ENCODE measurements at places on chromosomes 2 and 18.

DNA sequence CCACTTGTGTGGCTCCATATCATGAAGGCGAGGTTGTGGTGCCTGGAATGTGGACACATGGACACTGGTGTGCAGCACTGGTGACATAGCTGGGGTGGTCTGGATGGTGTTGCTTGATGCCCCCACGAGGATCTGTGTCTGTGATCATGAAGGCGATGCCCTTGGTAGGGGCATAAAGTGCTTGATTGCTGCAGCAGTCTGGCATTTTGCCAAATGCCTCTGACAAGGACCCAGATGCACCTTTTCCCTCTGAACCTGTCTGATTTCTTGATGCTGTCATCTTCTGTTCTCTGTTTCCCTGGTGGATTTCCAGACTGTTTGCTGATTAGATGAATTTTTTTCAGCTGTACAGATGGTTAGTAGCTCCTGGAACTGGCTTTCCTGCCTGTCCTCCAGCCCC lies 752.0 kb upstream of the HS6ST1 start:
- peak; percentile 27 for DNase-seq

GRCh38 chr2:161118722-161119121 lies 41.5 kb upstream of the TANK start:
- DNase-seq = no peak

DNA sequence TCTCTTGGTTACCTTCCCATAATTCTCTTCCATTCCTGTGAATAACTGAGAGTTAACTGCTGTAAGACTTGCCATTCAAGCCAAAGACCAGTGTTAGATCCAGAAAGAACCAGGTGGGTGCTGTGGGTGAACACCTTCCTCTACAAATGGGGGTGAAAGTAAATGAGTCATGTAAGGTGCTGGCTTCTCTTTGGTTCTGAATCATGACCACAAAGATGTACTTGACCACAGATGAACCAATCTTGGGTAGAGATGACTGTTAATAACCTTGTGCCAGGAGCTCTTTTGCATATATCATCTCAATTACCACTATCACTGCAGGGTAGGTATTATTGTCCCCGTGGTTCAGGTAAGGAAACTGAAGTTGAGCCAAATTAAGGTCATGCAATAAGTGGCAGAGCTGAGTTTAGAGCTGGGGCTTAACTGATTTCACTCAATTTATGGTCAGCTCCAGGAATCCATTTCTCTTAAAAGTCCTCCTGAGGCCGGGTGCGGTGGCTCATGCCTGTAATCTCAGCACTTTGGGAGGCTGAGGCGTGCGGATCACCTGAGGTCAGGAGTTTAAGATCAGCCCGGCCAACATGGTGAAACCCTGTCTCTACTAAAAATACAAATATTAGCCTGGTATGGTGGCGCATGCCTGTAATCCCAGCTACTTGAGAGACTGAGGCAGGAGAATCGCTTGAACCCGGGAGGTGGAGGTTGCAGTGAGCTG lies 244.9 kb upstream of the CXCR4 start:
- DNase-seq = no peak

DNA sequence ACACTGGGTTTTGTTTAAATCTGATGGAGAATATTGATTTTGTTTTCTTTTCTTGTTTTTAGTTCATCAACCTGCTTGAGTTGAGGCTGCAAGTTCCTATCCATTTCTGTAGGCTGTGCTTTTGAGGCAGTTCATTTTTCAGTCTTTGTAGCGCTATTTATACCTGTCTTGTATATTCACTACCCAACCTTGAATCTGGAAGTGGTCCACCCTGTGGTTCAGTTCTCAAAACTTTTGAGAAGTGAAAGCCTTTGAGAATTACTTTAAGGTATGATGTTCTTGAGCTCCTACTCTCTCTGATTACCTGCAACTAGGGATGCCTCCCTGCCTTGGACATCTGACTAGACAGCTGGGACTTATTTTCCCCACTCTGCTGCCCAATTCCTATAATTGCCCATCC lies 53.5 kb upstream of the KCNE4 start:
- DNase-seq = no peak

- no peak for DNase-seq
These were observed 3.0 kb downstream of the FBXO41 start for GRCh38 chr2:73281244-73281643.

DNA sequence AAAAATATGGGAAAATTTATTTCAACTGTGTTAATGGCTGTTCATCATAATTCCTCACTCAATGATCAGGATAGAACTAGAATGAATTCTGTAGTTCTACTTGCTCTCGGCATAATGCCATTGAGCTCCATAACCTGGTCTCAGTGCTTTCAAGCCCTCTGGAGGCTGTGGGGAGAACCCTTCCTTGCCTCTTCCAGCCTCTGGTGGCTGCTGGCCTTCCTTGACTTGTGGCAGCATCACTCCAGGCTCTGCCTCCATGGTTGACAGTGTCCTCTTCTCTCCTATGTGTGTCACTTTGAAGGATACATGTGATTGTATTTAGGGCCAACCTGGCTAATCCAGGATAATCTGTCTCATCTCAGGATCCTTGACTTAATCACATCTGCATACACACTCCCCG lies 26.9 kb upstream of the CABYR start:
- DNase-seq = no peak

DNA sequence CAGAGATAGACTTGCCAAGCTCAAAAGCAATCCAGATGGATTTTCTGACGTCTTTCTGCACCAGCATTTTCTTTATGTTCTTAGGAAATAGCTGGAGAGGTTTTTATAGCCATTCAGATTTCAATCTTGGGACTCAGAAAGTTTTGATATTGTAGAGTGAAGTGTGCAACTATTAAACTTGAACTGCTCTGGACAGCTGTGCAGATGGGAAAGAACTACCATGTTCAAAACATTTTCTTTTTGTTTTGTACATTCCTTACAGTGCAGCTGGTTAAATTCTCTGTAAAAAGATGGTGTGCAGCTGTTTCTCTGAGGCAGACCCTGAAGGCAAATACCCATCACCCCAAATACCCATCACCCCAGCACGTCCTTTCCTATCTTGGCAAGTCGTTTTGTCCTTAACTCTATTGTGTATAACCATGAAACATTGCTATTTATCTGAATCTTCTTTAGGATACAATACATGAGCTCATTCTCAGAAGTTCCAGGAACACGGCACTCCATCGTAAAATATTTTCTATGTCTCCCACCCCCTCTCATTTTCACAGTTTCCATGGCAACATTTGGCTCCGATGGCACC lies 38.8 kb downstream of the AQP4 start:
- DNase-seq = no peak

- DNase-seq = no peak
These were observed 115.4 kb downstream of the ACTR3 start for GRCh38 chr2:114005110-114005783.

- DNase-seq = no peak
These were observed 186.1 kb upstream of the RAB12 start for GRCh38 chr18:8423051-8423557.

- DNase-seq = no peak
These were observed 99.8 kb downstream of the SEPTIN10 start for GRCh38 chr2:109513749-109514588.

DNA sequence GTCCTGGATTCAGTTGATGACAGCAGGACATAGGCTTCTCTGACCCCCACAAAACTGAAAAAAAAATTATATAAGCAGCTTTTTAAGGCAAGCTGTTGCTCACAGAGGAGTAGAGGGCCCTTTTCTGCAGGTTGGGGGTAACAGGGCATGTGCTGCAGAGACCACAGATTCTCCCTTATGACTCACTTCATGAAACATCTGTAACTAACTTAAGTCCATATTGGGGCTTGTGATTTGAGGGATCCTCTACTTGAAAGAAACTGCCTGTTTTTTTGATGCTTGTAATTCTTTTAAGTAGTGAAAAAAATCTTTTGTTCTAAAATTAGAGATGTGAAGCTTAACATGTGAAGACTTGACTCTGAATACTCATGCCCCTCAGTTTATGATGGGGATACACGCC lies 33.4 kb downstream of the XRCC5 start:
- no peak for DNase-seq

GRCh38 chr18:63195326-63196159 lies 124.0 kb downstream of the BCL2 start:
- no peak for DNase-seq

DNA sequence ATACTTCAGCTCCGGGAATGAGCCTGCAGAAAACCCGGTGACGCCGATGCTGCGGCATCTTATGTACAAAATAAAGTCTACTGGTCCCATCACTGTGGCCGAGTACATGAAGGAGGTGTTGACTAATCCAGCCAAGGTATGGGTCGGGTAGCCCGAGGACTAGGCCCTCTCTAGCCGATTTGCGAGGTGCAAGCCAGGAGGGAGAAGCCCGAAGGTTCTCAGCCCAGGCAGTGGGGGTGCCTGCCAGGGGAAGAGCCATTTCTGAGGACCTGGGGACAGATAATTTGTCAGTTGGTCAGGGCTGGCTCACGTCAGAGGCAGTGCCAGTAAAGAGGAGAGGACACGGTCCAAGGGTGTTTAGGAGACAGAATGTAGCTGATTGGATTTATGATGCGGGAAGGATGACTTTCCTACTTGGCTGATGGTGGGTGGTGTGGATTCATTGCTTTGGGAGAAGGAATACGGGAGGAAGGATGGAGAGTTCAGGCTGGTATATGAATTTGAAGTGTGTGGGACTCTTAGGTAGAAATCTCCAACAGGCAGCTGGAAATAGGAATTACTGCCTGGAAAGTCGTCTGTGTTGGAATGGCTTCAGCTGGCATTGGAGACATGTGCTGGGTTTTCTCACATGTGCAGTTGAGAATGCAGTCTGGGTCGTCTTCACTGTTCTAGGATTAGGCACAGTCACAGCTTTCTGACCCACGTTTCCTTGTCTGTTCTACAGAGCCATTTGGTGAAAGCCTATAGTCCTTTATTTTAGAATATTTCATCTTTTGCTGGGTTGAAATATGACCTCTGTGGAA lies 874 bp downstream of the NDUFAF7 start:
- DNase-seq = no peak

- DNase-seq = peak; percentile 79
These were observed 22.4 kb upstream of the RMP24 start for GRCh38 chr18:35949903-35950627.

DNA sequence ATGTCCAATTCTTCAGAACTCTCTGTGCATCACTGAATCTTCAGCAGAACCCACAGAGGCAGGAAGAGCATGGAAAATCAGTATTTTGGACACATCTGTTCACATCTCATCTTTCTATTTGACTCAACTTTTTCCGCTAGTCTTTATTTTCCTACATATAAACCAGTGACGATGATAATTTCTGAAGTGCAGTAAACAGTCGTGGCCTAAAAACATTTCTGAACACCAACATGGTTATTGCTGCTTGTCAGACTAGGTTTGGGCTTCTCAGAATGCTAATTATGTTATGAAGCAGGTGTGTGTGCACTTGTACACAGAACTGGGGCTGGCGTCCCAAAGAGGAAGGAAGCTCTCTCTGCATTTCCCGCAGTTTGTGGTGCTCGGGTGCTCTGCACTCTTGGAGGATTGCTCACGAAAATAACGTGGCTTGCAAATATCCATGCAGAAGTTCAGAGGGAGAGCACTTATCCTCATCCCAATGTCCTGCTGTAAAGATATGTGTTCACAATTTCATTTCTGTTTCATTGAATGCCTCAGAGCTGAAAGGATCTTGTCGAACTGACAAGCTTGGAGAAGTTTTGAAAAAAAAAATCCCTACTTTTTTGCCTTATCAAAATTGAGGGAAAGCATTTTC lies 50.8 kb downstream of the EDAR start:
- DNase-seq = no peak

DNA sequence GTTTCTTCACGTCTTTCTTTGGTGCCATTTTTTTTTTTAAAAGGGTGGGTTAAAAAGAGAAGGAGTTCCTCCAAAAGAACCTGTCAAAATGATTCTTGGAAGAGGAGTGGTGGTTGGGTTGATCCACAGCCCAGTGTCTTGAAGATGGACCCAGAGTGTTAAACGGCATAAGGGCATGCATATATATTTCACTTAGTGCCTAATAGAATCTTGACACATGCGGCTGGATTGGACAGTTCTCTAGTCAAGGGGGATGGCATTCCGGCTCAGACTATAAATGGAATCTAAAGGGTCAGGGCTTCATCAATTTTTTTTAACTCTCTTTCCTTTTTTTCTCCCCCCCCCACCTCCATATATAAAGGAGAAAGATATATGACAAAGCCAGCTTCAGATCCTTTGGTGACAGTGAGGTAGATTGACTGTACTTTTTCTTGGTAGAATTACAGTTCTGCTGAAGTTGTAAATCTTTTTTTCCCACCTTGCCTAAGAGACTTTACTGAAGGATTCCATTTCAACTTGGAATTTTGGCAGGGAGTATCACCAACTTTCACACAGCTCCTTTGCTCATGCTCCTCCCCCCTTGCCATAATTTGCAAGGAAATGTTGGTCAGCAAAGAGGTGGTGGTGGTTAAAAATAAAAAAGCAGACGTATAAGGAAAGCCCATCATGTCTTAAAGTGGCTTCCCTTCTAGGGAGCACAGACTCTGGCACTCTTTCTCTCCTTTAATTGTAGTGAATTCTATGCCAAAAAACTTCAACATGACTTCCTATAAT lies at the start of gene MYL1:
Gene MYL1 (minus strand): TSS at position 160 of the 774 bp plus-strand sequence. CDS start 132 bp downstream, at position 28.
- DNase-seq = no peak

DNA sequence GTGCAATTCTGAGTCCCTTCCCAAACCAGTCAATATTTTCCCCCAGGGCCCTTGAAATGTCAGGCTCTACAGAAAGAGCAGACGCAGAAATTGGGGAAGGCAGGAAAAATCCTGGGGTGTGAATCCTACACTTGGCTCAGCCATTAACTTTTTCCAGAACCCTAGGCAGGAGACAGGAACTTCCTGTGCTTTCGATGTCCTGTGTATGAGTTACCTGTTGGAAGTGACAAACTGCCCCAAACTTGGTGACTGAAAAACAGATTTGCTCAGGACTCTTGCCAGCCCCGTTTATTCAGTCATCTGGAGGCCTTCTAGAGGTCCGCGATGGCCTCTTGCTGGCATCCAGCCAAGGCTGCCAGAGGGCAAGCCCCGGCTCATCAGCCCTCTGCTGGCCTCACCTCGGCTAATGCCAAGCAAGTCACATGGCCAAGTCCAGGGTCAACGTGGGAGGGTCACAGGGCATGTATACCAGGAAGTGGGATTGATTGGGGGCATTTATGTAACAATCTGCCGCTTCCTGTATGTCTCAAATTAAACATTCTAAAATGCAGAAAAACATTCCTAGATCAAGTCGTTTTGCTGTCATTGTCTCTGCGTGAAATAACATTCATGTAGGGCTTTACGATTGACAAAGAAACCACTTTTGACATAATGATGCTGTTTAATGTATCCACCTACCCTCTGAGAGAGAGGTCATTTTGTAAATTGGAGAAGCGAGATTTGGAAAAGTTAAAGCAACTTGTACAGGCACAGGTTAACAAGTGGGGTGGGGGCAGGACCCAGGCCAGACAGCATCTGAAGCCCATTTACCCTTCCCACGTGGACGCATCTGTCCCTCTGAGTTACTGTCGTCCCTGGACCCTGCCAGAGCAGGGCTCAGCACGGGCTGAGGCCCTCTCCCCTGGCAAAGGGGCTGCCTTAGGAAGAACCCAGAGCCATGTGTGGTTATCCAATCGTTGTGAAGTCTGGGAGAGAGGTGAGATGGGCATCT lies 179.4 kb downstream of the INHBB start:
- no peak for DNase-seq
